ENCODE measurements at places on chromosomes 13 and 19.

GRCh38 chr19:40594657-40595091 is 6.5 kb upstream of the LTBP4 start:
- no peak for DNase-seq

- DNase-seq, result peak; percentile 86
Observed at GRCh38 chr19:13117772-13118423, at the start of gene NACC1. Gene NACC1, plus strand, starts transcription at chr19:13118264. Its CDS starts 16,944 bp downstream, at chr19:13135208.

- DNase-seq, result no peak
Observed at GRCh38 chr13:110518571-110518970, 43.0 kb downstream of the RAB20 start.

DNA sequence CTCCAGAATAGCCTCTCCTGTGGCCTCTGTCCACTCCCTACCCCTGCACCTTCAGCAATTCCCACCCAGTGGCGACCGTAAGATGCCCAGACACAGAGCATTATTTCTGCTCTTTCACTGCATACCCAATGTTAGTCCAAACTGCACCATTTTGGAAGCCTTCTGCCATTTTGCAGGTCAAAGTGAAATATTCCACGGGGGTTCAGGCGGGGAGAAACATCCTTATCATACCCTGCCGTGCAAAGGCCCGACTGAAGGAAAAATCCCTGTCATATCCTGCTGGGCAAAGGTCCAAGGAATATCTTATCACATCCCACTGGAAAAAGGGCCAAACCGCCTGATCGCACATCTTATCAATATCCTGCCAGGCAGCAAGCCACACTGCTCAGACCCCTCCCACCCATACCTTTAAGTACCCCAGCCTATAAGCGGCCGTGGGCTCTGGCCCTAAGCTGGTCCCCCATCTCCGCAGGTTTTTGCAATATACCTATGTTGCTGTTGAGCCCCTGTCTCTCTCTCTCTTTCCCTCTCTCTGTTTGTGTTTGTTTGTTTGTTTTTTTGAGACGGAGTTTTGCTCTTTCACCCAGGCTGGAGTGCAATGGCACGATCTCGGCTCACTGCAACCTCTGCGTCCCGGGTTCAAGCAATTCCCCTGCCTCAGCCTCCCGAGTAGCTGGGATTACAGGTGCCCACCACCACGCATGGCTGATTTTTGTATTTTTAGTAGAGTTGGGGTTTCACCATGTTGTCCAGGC is 18.2 kb downstream of the CLEC11A start:
- DNase-seq, result no peak

GRCh38 chr19:38263689-38264485 is 486 bp upstream of the SPINT2 start:
- peak; percentile 78 for DNase-seq

GRCh38 chr13:48653472-48653939 is at the start of gene CYSLTR2:
Gene CYSLTR2, plus strand, starts transcription at chr13:48653929. Its CDS starts 52,889 bp downstream, at chr13:48706818.
- DNase-seq, result no peak

GRCh38 chr19:34471906-34472700 is 9.5 kb upstream of the WTIP start:
- no peak for DNase-seq

GRCh38 chr19:50433201-50434180 is 799 bp downstream of the MYBPC2 start:
- DNase-seq, result no peak

- no peak for DNase-seq
Observed at GRCh38 chr19:43818500-43818899, 8.6 kb upstream of the ZNF283 start.

DNA sequence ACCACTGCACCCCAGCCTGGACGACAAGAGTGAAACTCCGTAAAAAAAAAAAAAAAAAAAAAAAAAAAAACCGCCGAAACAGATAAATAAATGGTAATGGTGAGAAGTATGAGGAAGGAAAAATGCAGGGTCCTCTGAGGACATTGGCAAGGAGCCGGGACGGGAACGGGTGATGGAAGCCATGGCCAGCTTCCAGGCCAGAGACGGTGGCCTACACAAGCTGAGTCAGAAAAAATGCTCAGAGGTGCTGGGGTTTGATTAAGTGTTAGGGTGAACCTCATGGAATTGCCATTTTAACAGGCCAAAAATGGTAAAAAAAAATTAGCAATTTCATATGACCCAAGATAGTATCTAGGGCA is 866 bp upstream of the ZSWIM4 start:
- DNase-seq, result no peak

- DNase-seq, result no peak
Observed at GRCh38 chr13:100434010-100434763, 154.4 kb downstream of the GGACT start.

GRCh38 chr19:56474308-56474707 is 2.8 kb downstream of the ZNF667 start:
- DNase-seq, result no peak

DNA sequence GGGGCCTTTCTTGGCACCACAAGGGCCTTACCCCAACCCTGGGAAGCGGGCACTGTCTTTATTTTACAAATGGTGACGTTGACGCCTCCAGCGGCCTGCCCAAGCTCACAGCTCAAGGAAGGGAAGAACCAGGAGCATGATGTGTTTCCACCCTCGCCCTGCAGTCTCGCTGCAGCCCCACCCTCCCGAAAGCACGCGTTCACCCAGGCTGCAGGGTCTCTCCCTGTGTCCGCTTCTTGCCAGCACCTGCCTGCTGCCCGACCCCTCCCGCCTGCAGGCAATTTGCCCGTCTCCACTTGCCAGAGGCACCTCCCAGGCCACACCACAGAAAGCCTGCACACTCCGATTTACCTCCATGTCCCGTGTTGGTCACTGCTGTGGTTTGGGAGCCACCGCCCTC is 76.6 kb downstream of the SLC15A1 start:
- DNase-seq, result no peak

DNA sequence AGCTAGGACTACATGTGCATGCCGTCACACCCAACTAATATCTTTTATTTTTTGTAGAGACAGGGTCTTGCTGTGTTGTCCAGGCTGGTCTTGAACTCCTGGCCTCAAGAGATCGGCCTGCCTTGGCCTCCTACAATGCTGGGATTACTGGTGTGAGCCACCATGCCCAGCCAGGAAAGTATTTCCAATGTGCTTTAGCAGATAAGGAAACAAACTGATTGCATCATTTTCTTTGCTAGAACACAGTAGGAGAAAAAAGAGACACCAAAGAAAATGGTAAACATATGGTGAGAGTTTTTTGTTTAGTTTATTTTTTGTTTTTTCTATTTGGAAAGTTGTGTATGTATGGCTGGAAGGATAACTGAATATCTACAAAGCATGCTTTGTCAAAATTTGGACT is 46.9 kb upstream of the AKAP11 start:
- no peak for DNase-seq

DNA sequence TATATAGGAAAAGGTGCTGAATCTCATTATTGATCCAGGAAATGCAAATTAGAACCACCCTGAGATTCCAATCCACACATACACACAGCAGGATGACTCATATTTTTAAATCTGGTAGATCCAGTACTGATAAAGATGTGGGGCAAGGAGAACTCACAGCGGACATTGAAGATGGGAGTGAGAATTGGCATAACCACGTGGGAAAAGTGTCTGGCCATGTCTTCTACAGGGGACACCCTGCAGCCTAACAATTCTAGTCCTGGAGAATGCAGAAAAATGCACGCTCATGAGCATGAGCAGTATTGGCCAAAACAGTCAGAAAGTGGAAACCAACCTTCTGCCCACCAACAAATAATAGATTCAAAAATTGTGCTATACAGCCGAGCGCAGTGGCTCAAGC is 13.5 kb upstream of the BCL3 start:
- DNase-seq, result no peak

- DNase-seq, result peak; percentile 46
Observed at GRCh38 chr13:106917673-106918556, 350.0 kb upstream of the ARGLU1 start.

GRCh38 chr19:48480558-48481500 is 11.7 kb downstream of the CYTH2 start:
- DNase-seq, result peak; percentile 34

DNA sequence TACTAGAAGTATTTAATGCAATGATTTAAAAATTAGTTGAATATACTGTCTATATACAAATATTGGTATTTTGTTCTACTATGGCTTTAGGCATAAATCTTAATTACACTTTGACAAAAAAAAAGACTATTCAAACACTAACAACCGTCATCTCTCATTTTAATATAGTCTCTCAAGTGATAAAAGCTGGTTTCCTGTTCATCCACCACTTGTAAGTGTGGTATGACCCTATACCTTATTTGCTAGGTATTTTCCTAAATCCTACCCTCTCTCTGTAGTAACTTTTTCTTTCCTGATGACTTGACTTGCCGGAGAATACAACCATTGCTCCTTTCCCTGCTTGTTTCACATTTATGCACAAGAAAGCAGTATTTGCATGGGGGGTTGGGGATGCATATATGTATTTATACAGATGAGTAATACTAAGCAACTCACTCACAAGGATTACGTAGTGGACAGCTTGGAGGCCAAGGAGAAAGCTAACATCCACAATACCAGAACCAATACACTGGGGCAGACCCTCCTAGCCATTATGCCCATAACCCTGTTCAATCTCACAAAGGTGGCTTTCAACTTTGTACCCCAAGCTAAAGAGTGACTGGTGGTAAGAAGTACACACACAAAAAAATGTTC is 12.7 kb upstream of the EFNB2 start:
- DNase-seq, result no peak

DNA sequence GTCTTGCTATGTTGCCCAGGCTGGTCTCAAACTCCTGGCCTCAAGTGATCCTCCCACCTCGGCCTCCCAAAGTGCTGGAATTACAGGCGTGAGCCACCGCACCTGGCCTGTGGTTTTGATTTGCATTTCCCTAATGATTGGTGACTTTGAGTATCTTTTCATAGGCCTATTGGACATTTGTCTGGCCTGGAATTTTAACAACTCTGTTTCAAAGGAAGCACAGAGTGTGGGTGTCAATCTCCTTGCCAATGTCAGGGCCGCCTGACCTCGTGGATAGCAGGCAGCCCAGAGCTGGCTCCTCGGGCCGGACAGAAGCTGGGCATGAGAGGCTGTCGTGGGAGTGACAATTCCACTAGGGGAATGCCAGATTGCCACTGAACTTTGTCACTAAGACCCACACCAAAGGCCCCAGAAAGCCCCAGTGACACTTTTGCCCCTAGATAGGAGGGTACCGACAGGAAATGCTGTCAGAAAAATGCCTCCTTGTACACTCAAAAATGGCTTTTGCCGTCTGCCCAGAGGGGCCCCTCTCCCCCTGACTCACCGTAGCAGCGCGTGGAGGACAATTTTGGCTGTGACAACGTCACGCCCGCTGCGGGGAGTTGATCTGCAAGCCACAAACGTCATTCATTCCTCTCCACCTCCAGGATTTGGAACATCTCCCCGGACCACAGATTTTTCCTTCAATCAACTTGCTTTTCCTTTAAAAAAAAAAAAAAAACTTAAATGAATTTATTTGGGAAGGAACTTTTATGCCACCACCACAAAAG is 11.7 kb upstream of the ADGRE5 start:
- DNase-seq, result peak; percentile 86

- DNase-seq, result no peak
Observed at GRCh38 chr13:36713887-36714286, 40.1 kb downstream of the SERTM1 start.

DNA sequence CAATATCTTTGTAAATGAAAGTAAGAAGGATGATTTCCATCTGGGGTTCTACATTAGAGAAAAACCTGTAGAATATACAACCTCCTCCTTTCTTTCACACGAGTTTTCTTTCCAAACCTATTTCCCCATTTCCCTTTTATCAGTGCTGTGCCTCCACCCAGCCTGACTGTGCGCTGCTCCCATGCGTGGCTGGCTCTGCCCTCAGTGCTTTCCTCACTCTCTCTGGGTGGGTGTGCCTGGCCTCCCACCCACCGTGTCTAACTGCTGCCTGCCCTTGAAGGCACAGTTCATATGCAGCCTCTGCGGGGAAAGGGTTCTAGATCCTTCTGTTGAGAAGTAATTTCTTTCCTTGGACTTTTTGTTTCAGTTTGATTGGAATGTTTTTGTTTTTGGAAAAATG is 70.7 kb downstream of the PCCA start:
- DNase-seq, result no peak

DNA sequence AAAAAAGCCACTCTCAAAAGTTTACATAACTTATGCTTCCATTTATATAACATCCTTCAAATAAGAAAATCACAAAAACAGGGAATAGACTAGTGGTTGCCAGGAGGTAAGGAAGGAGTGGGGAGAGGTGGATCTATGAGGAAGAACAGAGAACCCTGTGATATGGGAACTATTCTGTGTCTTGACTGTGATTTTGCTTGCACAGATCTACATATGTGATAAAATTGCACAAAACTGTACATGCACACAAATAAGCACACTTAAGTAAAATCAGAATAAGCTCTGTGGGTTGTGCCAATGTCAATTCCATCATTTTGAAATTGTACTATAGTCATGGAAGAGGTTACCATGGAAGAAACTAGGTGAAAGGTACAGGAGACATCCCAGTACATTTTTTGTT is 121.6 kb upstream of the SGCG start:
- DNase-seq, result no peak

GRCh38 chr13:62696490-62696889 is 1280.8 kb upstream of the PCDH20 start:
- DNase-seq, result no peak

DNA sequence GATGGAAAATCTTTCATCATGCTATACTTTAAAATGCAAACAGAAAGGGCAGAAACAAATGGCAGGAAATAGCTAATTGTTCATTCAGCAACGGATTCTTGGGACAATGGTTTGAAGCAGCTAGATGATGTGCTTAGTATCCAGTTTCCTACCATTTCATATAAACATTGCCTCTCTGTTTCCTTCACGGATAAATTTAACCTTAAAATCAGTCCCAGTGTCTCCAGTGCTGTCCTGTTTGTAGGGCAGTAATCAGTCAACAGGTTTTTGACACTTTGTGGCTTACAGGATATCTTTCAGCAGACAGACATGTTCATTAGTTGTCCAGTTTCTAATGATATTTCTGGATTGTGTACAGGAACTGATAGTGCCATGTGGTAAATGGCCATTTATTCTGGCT is 24.7 kb upstream of the RB1 start:
- no peak for DNase-seq

- no peak for DNase-seq
Observed at GRCh38 chr13:94343243-94343585, 136.3 kb downstream of the DCT start.

- DNase-seq, result no peak
Observed at GRCh38 chr13:27349458-27349857, 75.0 kb upstream of the GTF3A start.

DNA sequence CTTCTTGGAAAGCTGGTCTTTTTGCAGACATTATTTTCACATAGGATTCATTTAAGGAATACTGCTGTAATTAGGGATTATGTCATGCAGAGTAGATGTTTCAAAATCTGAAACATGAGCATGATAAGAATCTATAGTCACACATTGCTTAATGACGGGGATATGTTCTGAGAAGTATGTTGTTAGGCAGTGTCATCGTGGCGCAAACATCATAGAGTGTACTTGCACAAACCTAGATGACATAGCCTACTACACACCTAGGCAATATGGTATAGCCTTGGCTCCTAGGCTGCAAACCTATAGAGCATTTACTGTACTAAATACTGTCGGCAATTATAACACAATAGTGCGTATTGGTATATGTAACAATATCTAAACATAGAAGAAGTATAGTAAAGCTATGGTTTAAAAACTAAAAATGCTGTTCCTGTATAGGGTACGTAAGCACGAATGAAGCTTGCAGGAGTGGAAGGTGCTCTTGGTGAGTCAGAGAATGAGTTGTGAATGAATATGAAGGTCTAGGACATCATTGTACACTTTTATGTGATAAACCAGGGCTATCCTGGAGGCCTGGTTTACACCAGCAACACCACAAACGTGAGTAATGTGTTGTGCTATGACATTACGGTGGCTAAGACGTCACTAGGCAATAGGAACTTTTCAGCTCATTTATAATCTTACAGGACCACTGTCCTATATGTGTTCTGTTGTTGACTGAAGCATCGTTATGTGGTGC is 283.1 kb downstream of the MTUS2 start:
- no peak for DNase-seq

- DNase-seq, result no peak
Observed at GRCh38 chr13:31722673-31723072, 16.7 kb upstream of the RXFP2 start.

Data from activated CD4-positive, alpha-beta T cell treated with anti-CD3 and anti-CD28 coated beads, Interleukin-2, amount 50 U/mL, for 4 hours (primary cell).